ENCODE measurements at places on chromosomes 7 and 10.

GRCh38 chr10:47310090-47310505, 10.1 kb downstream of the GDF10 start:
- DNase-seq = no peak

- no peak for DNase-seq
Measured at GRCh38 chr7:142777318-142777717, 6.5 kb downstream of the PRSS2 start.

GRCh38 chr7:156496363-156496769, 144.2 kb upstream of the RNF32 start:
- DNase-seq = no peak

DNA sequence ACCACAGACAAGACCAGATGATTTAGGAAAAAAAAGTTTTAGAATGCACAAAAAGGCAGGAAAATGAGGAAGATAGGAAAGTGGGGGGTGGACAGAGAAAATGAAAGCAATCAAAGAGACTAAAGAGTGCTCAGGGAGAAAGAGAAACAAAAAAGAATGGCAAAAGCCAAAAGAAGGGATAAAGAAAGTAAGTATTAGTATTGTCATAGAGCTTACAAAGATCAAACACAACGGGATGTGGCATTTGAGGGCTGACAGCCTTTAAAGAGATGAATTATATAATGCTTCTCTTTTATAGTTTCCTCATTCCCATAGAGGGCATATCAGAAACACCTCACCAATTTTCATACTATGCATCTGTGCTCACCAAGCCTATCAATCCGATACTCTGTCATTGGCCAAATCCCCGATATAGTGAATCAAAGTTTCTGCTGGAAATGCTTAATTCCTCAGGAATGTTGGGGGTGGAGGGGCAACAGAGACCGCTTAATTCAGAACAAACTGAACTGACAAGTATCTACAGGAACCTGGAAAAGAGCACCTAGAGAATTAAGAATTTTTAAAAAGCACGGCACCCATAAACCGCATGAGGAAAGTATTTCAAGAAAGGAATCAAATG, 2.7 kb downstream of the COG5 start:
- DNase-seq = no peak

DNA sequence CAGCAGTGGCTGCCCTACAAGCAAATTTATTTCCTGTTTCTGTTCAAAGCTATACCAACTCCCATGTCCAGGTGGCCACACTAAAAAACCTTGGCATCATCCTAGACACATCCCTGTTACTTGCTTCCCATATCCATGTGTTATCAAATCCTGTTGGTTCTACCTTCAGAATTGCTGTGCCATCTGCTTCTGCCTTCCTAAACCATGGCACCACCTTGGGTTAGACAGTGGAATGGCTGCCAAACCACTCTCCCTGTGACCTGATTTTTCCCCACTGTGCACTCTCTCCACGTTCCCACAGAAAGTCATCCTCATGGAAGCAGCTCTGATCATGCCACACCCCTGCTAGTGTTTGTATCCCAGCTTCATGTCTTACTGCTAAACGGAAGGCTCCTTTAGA, 697.6 kb upstream of the GALNT17 start:
- DNase-seq = no peak

GRCh38 chr10:124380256-124380995, 38.3 kb downstream of the OAT start:
- no peak for DNase-seq

GRCh38 chr7:76122516-76123239, 74.8 kb downstream of the MDH2 start:
- no peak for DNase-seq

GRCh38 chr7:106049139-106049752, 62.9 kb downstream of the SYPL1 start:
- no peak for DNase-seq

DNA sequence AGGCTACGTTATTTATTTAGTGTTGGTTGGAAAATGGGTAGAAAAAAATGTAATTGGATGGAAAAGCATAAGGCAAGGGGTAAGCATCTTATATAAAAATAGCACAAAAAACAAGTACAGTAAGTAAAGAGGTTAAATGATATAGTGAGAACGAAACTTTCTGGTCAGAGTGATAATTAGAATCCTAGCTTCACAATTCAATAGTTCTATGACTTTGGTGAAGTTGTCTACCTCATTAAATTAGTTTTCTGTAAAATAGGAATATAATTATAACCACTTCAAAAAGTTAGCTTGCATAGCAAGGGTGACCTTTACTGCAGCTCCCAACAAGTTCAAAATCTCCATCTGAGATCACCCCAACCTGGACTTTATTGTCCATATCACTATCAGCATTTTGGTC, 30.8 kb upstream of the TAS2R16 start:
- no peak for DNase-seq

DNA sequence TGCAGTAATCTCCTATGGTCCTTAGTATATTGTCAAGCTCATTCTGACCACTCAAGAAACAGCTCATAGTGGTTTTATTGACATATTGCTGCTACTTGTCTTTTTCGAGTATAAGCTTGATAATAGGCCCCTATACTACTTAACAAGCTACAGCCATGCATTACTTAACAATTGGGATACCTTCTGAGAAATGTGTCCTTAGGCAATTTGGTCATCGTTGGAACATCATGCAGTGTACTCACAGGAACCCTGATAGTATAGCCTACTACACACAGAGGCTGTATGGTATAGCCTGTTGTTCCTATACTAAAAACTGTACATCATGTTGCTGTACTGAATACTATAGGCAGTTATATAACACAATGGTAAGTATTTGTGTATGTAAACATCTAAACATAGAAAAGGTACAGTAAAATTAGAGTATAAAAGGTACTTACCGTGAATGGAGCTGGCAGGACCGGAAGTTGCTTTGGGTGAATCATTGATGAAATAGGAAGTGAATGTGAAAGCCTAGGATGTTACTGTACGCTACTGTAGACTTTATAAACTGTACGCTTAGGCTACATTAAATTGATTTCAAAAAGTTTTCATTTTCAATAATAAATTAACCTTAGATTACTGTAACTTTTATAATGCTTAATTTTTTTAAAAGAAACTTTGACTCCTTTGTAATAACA, 160.9 kb downstream of the LRRC4 start:
- no peak for DNase-seq

DNA sequence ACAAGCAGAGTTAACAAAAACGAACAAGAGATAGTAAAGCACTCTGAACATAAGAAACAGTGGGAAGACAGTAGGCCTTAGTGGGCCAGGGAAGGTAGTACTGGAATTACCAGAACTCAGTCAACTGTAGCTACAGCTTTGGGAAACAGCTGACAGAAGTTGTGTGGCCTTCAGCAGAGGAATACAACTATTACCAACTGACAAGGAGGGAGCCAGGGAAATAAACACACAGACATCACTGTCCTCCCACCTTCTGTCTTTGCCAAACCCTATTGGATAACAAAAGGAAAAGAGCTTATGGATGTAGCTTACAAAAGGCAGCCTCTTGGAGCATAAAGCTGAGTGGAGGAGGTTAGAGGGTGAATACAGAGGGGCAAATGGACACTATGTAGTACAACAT, 15.4 kb downstream of the MICU1 start:
- no peak for DNase-seq

DNA sequence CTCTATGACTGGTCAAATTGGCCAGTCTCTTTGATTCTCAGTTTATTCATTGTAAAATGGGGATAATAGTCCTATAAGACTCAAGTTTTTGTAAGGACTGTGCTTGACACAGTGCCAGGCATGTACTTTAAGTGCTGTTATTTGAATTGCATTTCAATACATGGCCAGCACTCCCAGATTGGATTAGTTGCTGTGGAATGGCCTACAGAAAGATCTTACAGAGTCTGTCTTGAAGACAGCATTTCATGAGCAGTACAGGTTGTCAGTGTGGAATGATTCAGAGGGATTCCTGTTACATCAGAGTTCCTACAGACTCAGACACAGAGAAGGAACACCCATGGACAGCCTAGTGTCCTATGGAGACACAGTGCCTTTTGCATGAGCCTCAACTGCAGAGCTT, 238.1 kb upstream of the BMPER start:
- DNase-seq = no peak

GRCh38 chr7:1974290-1975101, 258.2 kb downstream of the MAD1L1 start:
- DNase-seq = no peak

DNA sequence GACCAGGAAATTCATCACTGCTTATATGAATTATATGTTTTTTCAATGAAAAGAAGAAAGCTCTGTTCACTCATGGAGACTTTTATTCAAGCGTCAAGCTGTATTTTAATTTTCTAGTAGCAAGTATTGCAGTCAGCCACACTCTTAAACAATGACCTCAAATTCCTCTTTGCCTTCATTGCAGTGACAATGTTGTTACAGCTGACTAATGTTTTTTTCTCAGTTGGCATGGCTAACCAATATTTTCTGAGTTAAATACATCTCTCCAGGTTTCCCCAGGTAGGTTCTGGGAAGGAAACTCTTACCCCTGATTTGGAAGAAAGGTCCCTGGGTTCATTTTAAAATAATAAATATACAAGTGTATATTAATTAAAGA, 241.5 kb downstream of the WDR11 start:
- no peak for DNase-seq

DNA sequence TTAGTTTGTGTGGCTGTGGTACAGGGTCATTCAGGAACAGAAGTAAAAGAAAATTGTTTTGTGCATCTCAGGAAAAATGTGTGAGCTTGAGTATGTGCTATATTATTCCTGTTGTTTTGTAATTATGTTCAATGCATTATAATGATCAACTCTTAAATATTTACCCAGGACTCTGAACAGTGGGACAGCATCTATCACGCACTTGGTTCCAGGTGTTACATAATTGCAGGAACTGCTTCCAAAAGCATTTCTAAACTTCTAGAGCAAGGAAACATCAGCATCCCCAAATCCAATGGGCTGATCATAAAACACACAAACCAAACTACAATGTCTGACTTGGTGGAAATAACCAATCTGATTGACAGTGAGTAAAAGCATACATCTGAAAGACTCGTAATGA, 26.6 kb downstream of the ENO4 start:
- DNase-seq = no peak

DNA sequence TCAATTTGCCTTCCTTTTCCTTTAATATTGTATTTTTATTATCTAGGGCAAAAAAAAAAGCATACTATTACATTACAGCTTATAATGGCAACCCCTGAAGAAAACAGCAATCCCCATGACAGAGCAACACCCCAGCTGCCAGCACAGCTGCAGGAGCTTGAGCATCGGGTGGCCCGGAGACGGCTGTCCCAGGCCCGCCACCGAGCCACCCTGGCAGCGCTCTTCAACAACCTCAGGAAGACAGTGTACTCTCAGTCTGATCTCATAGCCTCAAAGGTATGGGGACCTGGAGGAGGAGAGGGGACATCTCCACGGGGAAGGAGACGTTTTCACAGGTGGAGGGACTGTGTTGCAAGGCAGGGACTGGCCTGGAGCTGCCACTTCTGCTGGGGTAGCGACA, 6.8 kb downstream of the STRA8 start:
- no peak for DNase-seq
